Jurkat, Clone E6-1 (cell line): ENCODE measurements at places on chromosomes 1 and 21.

DNA sequence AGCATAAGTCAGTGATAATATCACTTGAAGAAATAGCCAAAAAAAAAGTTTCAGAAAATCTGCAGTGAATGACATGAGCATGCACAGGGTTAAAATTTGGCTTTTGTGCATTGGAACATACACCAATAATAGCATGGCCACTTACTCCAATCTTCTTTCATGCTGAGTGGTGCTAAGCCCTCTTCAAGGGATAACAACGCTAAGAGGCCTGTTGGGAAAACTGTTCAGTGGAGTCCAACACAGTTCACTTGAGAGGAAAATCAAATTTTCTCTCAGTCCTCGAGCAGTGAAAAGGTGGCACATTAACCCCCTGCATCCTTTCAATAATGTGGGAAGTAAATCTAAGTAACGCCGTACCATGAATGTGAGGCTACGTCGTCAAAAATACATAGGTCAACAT lies 264.7 kb downstream of the SPATA17 start:
- no peak for DNase-seq

- DNase-seq: no peak
Measured at GRCh38 chr1:21517161-21517589, 8.0 kb downstream of the ALPL start.

DNA sequence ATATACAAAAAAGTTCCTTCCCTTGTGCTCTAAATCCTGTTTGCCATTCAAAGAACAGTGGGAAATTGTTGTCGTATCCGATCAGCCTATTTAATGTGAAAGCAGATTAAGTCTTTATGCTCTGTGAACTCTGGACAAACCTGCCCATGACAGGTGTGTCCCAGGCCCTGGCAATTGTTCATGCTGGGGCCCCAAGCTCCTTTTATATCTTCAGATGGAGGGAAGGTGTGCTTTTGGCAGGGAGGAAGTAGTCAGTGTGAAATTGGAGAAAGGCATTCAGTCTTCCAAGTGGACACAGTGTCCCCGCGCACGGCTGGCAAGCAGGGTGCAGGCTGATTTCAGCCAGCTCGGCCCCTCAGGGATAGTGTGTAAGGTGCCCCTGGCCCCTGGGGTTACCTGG lies 135.1 kb upstream of the F3 start:
- DNase-seq: no peak

GRCh38 chr1:246791303-246791918 lies 67.2 kb downstream of the SCCPDH start:
- no peak for DNase-seq

DNA sequence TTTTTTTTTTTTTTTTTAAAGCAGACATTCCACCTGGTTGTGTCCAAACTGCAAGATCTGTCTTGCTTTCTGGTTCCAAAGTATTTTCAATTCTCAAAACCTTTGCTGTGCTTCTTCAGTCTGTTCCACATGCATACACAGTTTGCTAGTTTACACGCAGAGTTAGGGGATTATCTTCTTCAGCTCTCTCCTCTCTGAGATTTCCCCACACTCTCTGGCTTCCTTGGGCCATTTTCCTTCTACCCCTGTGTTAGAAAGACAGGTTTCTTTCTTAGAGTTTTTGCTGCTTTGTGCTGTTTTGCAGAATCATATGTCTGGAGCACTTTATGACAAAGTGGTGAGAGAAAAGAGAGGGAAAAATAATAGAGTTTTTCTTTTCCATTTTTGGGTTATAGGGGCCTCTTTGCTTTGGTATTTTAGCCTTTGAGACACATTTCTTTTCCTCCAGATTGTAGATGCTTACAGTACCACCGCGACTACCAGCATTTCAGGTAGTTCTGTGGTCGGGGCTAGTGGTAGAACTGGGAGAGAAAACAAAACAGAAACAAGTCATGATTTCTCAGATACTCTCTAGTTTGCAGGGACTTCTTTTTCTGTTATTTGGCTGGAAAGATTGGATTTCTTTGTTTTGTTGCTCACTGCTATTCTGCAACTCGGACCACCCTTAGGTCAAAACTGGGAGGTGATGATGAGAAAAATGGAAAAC lies 66.3 kb downstream of the RABGAP1L start:
- no peak for DNase-seq

DNA sequence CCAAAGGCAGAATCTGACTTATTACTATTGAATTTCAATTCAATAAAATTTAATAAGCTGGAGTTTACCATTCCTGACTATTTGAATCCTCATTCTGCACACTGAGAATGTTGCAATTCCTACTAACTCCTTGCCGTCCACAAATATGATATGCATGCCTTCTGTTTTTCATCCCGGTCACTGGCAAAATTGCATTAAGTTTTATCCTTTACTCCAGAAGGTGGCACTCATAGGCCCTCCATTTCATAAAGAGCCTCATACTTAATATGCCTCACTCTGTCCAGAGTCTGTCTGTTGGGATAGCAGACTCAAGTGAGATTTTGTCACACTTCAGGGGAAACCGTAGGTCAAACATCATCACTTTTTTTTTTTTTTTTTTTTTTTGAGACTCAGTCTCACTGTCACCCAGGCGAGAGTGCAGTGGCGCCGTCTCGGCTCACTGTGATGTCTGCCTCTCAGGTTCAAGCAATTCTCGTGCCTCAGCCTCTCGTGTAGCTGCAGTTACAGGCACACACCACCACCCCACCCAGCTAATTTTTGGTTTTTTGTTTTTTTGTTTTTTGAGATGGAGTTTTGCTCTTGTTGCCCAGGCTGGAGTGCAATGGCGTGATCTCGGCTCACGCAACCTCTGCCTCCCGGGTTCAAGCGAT lies 27.3 kb downstream of the F11R start:
- peak; percentile 18 for DNase-seq
